Fibroblast of lung (primary cell): ENCODE measurements at places on chromosomes 1 and 21. TPM values are rescaled to one million over a fixed set of nuclear protein-coding genes. Genes with fewer than 3 reads are reported as not detected.

DNA sequence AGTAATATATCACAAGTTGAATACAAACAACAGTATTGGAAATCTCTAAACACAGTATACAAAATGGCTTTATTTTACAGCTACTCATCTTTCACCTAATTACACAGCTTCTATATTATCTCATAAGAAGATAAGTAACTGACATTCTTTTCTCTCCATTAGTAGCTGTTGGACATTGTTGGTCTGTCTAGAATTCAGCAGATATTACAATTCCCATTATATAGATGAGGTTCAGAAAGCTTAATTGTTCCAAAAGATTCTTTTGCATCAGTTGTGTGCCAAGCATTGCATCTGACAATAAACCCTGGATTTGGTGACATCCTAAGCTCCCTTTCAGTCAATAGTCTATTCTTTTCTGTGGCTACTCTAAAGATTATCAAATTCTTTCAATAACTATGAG is 187.0 kb downstream of the NTMT2 start:
- no peaks in the 10 kb centered on the region for H3K4me1 ChIP-seq
- H3K36me3 ChIP-seq, result no peaks in the 10 kb centered on the region
- no peak overlapping the region for H3K4me3 ChIP-seq
- no peaks in the 10 kb centered on the region for H3K27me3 ChIP-seq
- no peak for DNase-seq

DNA sequence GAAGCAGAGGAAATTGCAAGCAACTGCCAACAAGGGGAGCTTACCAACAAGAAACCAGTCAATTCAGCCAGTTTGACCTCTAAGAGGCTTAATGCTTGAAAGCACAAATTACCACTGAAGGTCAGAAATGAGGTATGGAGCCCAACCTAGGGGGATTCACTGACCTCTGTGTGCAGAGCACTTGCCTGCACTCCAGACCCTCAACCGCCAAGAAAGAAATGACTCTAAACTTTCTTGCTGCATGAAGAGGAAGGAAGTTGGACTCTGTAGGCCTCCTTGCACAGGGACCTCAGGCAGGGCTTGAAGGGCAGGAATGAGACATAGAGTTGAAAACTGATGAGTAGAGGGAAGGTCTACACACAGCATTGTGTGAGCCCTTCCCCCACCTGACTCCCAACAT is 10.0 kb downstream of the ARMH1 start:
- H3K4me3 ChIP-seq, result no peak overlapping the region
- H3K27me3 ChIP-seq, result no peaks in the 10 kb centered on the region
- H3K27ac ChIP-seq, result no peak overlapping the region
- H3K4me1 ChIP-seq, result no peaks in the 10 kb centered on the region
- no peak for DNase-seq

DNA sequence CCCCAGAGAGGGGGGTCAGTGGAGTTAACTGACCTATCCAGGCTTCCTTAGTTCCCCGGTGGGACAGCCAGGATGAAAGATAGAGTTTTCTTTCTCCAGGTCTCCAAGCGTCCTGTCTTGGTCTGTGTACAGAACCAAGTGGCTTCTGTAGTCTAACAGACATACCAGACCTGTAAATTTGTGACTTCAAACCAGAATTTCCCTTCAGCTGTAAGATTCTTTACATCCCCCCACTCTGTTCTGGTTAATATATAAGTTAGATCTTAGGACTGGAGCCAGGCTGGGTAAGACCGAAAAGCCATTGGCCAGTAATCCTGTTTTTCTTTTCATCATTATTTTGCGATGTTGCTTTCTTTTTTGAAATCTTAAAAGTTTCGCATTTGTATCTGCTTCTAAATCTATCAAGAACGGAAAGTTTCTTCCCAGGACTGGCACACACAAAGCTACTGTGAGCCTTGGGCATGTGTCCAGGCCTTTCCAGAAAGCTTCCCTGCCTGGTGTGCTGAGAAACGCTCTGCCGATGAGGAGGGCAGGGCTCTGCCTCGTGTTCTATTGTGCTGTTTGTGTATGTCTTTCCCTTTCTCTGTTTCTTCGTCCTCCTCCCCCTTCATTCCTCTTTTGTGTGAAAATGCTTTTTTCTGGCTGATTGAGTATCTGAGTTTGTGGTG is 72.3 kb downstream of the RGL1 start:
- H3K27ac ChIP-seq, result peak overlapping the region; percentile 26
- H3K4me3 ChIP-seq, result peak overlapping the region; percentile 5
- H3K27me3 ChIP-seq, result no peaks in the 10 kb centered on the region
- peaks cover 20% of the 10 kb centered on the region for H3K4me1 ChIP-seq
- H3K36me3 ChIP-seq, result no peaks in the 10 kb centered on the region

DNA sequence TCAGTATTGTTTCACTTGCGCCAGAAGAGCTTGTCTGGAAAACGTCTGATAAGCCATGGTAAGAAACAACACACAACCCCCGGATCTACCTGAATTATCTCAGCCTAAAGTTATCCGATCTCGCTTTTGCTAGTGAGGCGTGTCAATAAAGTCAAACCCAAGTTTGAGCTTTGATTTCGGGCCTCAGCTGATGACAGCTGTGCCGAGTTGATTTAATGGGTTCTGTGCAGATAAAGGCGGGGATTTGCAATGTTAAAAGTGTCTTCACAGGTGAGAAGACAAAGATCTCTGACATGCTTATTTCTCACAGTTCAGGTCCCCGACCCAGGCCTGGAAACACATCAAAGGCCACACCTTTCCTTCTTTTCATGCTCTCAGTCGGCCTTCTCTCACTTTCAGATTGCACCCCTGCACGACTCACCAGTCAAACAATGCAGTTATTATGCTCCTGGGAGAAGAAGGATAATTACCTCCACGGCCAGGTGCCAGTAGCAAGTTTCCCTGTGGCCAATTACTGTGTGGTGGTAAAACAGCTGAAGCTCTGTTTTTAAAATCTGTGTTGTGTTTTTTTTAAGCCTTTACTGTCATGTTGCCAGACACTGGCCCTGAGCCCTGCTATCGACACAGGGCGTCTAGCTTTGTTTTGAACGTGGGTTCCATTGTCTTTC is 245.3 kb upstream of the RUNX1 start:
- H3K27ac ChIP-seq, result no peak overlapping the region
- no peaks in the 10 kb centered on the region for H3K27me3 ChIP-seq
- no peaks in the 10 kb centered on the region for H3K4me1 ChIP-seq
- no peaks in the 10 kb centered on the region for H3K36me3 ChIP-seq
- H3K4me3 ChIP-seq, result no peak overlapping the region

DNA sequence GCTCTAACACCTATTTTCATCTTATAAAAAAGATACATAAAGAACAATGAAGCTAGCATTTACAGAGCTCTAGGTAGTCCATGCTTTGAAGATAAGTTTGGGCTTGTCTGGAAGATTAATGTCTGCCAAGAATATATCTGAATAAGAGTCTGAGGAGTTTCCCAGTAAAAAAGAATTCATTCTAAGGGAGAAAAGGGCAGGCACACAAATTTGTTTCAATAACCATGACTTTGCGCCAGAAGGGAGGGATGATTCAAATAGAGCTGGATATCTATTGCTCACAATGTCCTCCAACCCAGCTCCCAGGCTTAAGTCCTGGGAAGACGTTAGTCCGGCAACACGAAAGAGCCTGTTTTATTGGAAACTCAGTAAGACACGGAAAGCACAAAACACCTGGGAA is 9.7 kb upstream of the TTLL7 start:
- H3K27ac ChIP-seq, result no peak overlapping the region
- H3K27me3 ChIP-seq, result no peaks in the 10 kb centered on the region
- no peaks in the 10 kb centered on the region for H3K4me1 ChIP-seq
- H3K4me3 ChIP-seq, result no peak overlapping the region

DNA sequence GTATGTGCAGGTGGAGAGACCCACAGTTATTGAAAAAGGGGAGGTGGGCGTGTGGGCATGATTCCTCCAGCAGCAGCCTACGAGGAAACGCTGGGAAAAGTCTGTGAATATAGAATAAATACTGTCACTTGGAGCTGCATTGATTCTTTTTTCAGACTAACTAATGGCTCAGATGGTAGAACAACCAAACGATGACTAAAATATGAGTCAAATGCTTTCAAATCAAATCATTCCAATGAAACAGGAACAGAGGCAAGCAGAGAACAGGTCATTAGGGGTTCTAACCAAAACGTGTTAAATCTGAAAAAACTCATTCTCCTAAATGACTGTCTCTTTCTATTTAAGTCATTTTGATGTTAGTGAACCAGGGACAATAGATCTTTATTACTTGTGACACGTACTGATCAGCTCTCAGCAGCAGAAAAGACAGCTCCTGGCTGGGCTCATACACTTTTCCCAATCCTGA is 35.1 kb upstream of the SEC16B start:
- H3K27ac ChIP-seq, result no peak overlapping the region
- H3K27me3 ChIP-seq, result no peaks in the 10 kb centered on the region
- H3K4me3 ChIP-seq, result no peak overlapping the region

DNA sequence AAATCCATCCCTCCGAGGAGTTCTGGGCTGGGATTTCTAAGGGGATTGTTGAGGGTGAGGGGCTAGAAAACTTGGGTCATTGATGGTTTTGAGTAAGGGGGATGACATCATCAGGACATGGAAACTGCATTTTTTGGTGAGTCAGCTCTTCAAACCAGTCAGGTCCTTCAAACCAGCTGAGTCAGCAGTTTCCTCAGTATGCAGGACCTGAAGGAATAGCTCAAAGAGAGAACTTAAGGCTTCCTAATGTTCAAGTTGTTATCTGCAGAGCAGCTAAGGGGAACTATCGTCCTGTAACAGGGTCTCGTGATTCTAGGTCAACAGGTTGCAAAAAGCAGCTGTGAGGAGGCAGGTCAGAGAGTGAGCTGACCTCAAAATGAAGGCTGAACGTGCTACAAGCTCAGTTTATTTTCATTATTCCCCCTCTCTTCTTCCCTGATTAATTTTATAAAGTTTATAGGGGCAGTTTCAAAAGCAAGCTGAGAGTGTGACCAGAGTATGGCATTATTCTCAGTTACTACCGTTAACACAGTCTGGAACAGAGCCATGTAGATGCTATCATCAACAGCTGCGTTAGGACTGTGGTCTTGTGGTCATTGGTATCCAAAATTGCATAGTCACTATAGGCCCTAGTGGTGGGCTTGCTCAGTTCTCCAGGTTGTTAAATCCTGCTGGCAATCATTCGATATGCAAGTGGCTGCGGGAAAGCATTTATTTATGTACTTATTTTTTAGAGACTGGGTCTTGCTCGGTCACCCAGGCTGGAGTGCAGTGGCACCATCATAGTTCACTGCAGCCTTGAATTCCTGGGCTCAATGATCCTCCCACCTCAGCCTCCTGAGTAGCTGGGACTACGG is 10.7 kb upstream of the SDC3 start:
- H3K27ac ChIP-seq, result no peak overlapping the region
- DNase-seq, result peak; percentile 79

- no peak overlapping the region for H3K4me3 ChIP-seq
- no peak for DNase-seq
- H3K27me3 ChIP-seq, result no peaks in the 10 kb centered on the region
- no peak overlapping the region for H3K27ac ChIP-seq
Measured at GRCh38 chr1:239858529-239858928, 233.2 kb upstream of the FMN2 start.

GRCh38 chr1:8384088-8384487 is 66.2 kb downstream of the SLC45A1 start:
- peaks cover 6% of the 10 kb centered on the region for H3K36me3 ChIP-seq
- DNase-seq, result no peak
- H3K4me1 ChIP-seq, result peaks cover 14% of the 10 kb centered on the region
- H3K27ac ChIP-seq, result peak overlapping the region; percentile 39
- H3K27me3 ChIP-seq, result no peaks in the 10 kb centered on the region
- H3K4me3 ChIP-seq, result no peak overlapping the region

DNA sequence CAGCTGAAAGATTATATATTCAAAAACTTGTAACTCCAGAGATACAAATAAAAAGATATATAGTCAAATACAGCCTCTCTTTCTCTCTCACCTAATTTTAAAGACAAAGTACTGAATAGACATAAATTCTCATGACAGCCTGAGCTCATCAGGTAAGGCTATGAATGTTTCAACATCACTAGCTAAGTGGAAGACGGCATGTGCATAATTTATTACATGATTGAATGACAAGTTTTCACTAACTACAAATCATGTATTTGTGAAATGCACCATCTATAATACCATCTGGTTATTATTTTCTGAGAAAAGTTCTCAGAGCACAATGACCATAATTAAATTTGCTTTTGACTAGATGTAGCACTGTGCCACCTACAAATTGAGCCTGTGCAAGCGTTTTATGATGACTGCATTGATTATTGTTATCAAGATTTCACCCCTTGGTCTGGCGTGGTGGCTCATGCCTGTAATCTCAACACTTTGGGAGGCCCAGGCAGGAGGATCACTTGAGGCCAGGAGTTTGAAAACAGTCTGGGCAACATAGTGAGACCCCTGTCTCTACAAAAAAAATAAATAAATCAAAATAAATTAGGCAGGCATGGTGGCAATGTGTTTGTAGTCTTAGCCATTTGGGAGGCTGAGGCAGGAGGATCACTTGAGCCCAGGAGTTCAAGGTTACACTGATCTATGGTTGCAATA is 128.2 kb downstream of the APP start:
- no peak overlapping the region for H3K4me3 ChIP-seq
- H3K27ac ChIP-seq, result no peak overlapping the region
- H3K36me3 ChIP-seq, result no peaks in the 10 kb centered on the region
- no peaks in the 10 kb centered on the region for H3K27me3 ChIP-seq

DNA sequence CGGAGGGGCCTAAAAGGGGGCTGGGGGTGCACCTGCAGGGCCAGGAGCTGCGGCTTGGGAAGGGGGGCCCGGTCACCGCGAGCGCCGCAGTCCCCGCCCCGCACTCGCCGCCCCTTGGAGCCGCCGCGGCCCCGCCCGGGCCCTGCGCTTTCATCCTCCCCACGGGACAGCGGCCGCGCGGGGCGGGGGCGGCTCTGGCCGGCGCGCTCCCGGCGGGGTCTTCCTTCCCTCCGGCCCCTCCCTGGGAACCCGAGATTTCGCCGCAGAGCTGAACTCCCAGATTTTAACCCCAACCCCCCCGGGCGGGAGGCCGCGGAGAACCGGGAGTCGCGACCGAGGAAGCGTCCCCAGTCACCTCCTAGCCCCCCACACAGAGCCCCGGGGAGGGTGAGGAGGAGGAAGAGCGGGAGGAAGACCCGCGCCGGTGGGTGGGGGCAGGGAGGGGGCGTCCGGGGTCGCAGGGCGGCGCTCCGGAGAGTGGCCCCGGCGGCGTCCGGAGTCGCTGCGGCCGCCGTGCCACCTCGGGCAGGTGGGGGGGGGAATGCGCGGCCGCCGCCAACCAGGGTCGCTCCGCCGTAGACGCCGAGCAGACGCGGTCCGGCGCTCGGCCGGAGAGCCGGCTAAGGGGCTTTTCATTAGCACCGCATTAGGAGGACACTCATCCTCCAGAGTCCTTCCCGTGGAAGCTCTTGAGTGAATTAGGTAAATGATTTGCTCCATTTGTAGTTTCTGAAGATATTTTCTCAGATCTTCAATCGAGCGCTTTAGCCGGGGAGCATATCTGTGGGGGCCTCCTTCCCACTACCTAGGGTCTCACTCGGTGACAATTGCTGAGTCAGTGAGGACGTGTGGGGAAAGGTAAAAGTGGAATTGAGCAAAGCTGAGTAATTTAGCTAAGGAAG is 31.6 kb upstream of the NFIA start:
- H3K36me3 ChIP-seq, result no peaks in the 10 kb centered on the region
- H3K27me3 ChIP-seq, result peaks cover 7% of the 10 kb centered on the region
- peak overlapping the region; percentile 78 for H3K4me3 ChIP-seq
- DNase-seq, result no peak
- H3K27ac ChIP-seq, result no peak overlapping the region

GBP6 gene
- under 0.01 TPM in 1 of 2 replicates, not detected in the other for total RNA-seq

DUSP10 gene
- total RNA-seq, result 22.6 and 71.7 TPM in 2 replicates

LRRC71 gene
- total RNA-seq, result not detected in 2 replicates

SYNC gene
- total RNA-seq, result 43.7 and 58.1 TPM in 2 replicates

AGT gene
- total RNA-seq, result 10.6 and 14.1 TPM in 2 replicates

CELSR2 gene
- total RNA-seq, result 3.1 and 3.5 TPM in 2 replicates
